ENCODE measurements at places on chromosomes 11 and 22.
A peak's percentile ranks its signal among the peaks of the same experiment; 100 is the strongest.

- DNase-seq: no peak
These were observed 2.4 kb downstream of the JAML start for GRCh38 chr11:118222437-118222836.

DNA sequence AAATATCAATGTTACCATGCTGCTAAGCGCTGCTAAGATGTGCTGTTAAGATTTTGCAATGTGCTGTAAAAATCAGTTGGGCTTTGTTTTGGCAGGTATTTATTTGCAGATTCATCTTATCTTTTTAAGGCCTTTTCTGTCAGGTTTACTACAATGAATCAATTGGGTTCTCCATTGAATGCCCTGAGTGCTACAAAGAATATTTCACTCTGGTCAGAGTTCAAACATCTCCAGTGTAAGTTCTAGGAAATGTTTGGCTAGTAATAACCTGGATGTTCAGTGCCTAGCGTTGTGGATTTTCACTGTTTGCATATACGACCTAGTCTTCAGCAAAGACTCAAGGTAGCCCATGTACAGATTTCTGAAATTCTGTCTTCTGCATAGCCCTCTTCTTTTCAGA, 36.0 kb downstream of the RSF1 start:
- DNase-seq: no peak

GRCh38 chr11:18046116-18046777, at the start of gene TPH1:
Gene TPH1 (minus strand): TSS chr11:18046269. CDS start chr11:18040762, 5,507 bp downstream.
- peak; percentile 38 for DNase-seq

GRCh38 chr11:1926156-1927025, 6.9 kb downstream of the TNNT3 start:
- DNase-seq: peak; percentile 44

GRCh38 chr11:1338201-1339065, 29.0 kb upstream of the TOLLIP start:
- no peak for DNase-seq

DNA sequence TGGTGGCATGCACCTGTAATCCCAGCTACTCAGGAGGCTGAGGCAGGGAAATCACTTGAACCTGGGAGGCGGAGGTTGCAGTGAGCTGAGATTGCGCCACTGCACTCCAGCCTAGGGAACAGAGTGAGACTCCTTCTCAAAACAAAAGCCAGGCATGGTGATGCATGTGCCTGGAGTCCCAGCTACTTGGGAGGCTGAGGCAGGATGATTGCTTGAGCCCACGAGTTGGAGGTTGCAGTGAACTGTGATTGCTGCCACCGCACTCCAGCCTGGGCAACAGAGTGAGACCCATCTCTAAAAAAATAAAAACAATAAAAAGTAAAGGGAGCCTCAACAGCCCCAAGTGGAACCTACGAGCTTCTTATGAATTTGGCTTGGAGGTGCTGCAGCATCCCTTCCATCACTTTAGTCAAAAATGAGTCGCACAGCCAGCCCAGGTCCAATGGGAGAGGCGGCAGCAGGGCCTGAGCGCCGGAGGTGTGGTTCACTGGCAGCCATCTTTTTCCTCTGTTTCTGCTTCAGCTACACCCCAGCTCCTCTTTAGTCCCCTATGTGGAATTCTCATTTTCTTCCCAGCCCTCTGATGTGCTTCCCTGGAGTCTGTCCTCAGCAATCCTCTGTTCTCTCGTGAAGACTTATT, 29.2 kb upstream of the GCAT start:
- DNase-seq: no peak

DNA sequence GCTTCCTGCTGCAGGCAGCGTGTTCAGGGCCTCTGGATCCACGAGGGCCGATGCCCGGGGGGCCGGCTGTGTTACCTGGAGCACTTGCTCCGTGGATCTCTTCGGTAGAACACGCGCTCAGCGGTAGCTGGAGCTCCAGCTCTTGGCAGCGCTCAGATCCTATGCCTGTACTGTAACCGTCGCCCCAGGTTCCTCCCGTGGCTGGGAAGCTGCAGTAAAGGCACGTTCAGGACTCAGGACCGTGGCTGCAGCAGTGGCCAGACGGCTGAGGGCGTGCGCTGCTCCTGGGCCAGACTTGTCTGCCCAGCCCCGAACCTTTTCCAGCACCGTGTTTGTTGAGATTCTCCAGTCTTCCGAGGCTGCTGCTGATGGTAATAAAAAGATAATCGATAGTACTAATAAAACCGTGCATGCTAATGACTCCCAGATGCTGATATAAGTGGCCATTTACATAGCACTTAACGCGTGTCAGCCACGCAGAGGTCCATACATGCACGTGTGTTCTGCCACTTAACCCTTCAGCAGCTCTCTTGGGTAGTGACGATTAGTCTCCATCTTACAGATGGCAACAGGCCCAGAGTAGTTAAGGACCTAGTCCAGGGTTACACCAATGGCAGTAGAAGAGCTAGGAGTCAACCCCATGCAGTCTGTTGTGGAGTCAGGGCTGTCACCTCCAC, 1.4 kb downstream of the MOV10L1 start:
- no peak for DNase-seq

DNA sequence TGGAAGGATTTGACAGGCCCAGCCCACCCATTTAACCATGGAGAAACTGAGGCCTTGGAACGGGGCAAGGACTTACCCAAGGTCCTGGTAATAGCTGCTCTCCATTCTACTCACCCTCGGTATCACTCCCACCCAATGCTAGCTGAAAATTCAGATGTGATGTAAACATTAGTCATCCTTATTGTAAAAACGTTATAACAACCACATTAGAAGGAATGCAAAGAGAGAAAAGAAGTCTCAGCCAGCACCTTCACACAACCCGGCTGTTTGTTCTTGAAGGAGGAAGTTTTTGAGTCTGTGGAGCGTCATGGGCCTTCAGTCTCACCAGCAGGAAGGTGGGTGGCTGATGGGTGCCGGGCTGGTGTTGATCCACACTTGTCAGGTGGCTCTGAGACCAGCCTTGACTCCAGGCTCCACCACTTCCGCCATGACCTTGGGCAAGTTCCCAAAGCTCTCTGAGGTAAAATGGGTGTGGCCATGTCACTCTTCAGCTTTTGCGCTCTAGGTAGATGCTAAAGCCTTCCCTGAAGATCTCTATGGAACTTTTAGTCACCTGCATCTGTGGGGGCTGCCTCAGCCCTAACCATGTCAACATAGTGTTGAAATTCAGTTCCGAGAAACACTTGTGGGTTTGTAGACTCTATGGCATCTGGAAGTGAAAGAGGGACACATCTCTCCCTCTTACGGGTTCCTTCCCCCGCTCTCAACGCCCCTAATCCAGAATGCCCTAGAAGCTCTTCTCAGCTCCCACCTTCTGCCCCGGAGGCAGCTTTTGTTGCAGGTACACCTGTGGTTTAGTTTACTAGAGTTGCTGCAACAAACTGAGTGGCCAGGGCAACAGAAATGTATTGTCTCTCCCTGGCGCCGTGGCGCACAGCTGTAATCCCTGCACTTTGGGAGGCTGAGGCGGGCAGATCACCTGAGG, 14.8 kb downstream of the CD6 start:
- no peak for DNase-seq

DNA sequence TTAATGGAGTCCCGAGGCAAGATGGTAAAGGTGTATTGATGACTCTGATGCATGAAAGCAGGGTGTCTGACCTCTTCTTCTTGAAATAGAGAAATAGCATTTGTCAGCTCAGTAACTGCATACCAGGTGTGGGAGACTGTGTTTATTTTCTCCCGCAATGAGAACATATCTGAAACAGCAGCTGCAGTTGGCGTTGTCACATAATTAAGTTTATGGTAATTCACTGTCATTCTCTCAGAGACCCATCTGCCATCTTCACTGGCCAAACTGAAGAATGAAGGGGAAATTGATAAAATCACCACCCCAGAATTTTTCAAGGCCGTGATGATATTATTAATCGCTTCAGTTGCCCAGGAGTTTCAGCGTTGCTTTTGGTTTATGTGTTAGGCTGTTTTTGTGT, 20.1 kb upstream of the MCHR1 start:
- no peak for DNase-seq

DNA sequence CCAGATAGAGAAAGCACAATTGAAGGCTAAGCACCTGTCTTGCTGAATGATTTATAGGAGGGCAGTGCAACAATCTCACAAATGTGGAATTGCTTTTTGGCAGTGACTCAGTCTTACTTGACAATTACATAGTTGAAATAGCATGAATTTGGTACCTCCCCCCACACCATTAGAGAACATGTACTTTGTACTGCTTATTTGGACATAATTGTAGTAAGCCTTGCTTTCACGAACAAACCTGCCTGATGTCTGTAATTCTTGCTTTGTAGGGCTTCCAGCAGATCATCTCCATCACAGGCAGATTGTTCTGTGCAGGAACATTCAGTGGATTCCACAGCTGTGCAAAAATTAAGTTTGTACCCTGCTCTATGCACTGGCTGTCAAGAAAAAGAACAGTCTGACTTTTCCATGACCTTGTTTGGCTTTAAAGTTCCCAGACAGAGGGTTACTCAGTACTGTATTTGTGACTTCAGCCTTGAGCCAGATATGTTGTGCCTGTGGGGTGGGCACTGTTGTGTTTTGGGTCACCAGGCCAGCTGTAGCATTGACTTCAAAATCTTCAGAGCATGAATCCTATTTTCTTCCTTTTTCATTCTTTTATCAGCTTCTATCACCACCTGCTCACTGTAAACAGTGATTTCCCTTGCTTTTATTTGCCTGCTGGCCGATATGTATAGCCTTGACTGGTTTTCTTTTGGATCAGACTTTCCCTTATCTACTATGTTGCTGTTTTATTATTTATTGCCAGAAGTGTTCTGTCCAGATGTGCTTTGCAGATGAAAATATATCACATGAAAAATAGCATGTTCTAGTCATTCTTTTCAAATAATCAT, 941.0 kb upstream of the CHORDC1 start:
- DNase-seq: no peak

DNA sequence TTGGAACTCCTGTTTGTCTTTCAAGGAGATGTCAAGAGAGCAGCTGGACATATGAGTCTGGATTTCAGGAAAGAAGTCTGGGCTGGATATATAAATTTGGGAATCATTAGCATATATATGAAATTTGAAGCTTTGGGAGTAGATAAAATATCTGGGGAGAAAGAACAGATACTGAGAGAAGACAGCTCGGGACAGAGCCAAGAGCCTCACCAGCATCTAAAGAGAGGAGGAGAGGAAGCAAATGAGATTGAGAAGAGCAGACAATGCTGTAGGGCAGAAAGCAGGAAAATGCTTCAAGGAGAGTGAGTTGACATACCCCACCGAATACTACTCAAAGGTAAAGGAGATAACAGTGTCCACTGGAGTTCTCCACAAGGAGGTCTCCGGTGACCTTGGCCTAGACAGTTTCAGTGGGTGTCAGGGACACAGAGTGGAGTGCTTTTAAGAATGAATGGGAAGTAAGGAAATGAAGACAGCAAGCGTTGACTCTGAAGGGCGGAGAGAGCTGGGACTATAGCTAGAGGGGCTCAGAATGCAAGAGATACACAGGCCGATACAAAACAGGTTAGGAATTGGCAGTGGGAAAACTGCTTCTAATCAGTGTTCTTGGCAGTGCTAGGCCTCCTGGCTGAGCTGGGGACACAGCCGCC, 862 bp downstream of the APBB1 start:
- DNase-seq: peak; percentile 40

- DNase-seq: no peak
These were observed 56.9 kb downstream of the PANX1 start for GRCh38 chr11:94185416-94186084.

DNA sequence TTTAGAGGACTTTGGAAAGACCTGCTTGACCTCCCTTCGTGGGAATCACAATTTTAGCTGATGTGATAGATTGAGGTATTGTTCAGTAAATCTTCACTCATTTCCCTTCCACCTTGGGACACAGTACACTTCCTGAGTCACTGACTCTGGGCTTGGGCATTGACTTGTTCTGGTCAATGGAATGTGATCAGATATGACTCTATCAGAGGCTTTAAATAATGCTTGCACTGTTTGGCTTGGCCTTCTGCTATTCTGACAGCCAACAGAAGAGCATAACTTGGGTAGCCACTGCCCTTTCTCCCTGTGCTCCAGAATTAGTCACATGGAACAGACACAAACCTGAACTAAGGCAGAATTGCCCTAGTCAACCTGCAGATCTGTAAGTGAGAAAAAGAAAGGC, 12.5 kb downstream of the PRR5L start:
- no peak for DNase-seq

GRCh38 chr22:35526333-35526979, 14.2 kb upstream of the RASD2 start:
- no peak for DNase-seq

DNA sequence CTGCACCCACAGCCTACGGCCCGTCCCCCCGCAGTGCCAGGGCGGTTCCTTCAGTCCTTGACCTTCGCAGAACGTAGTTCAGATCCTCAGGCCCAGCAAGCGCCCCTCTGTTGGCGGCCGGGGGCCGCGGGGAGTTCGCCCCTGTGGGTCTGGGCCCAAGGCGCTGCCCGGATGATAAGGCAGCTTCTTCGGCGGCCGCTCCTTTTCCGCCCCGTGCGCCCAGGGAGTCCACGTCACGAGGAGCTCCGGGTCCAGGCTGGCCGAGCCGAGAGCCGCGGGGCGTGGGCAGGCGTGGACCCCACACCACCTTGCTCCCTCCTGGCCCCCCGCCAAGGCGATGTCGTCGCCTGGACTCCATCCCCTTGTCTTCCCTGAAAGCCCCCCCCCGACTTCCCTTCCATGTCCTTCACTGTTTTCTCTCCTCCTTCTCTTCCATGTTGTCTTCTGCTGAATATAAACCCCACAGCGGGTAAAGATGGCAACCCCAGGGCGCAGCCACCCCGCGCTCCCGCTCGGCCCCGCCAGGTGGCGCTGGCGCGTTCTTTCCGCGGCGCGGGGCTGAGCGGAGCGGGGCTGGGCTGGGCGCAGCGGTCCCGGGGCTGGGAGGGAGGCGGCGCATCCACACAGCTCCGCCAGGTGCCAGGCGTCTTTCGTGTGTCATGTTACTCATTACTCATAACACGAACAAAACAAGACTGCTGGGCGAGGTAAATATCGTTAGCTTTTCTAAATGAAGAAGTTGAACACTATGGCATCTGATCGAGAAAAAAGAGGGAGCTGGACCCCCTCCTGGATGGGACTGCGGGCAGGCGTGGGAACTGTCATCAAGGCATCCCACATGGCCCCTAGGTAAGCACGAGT, 321.0 kb downstream of the NTM start:
- peak; percentile 77 for DNase-seq

DNA sequence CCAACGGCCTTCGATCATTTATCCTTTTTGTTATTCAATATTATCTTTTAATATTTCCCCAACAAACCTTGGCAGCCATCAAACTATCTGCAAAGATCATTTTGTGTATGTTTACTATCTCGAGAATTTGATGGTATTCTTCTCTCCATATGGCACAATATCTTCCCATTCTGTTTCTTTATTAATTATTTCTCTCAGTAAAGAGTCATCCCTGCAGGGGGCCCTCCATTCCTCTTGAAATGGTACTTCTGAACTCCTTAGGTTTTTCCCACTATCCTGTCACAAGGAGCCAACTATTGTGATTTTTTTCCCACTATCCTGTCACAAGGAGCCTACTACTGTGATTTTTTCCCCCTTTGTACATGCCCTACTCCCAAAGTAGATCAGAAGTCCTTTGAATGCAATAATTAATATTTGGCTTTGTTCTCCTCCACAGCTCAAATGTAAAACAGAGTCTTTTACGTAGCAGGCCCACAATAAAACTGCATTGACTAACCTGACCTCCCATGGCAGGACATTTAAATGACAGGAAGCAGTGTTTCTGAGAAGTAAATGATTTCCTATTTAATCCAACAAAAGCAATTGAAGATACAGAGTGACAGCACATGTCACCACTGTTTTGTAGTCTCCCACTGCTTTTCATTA, 43.3 kb downstream of the PDGFD start:
- no peak for DNase-seq

GRCh38 chr11:35087648-35088047, 51.3 kb upstream of the CD44 start:
- DNase-seq: no peak

All from ELF-1 (cell line).